Stimulated activated CD8-positive, alpha-beta memory T cell treated with anti-CD3 and anti-CD28 coated beads, Interleukin-7, amount 100 ng/mL, for 24 hours (primary cell): ENCODE measurements at places on chromosomes 3 and 15.
A peak's percentile ranks its signal among the peaks of the same experiment; 100 is the strongest.

DNA sequence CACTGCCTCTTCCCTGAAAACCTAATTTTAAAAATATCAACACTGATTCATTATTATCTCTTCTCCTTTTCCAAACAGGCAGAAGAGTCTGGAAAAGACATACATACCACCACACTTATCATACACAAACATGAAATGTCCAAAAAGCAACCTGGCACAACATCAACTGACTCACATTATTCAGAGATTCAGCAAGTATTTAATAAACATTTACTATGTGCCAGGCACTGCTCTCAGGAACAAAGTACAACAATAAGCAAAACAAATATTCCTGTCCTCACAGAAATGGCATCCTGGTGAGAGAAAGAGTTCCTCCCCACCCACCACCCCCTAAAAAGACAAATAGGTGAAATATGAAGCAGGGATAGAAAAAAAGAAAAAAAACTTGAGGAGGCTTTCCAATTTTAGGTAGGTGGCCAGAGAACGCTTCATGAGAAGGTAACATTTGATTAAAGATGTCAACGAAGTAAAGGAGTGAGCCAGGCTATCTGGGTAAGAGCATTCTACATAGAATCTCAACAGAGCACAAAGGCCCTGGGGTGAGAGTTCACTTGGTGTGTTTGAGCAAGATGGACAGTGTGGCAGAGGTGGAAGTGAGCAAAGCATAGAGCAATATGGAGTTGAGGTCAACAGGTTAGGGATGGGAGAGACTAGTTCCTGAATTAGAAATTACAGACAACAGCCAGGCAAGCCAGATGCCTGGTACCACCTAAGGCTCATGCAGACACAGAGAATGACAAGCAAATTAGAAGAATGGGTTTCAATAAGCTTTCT is 141.7 kb downstream of the OSBPL10 start:
- no peak for DNase-seq

GRCh38 chr3:145159640-145160039 is 1001.3 kb downstream of the PLOD2 start:
- no peak for DNase-seq

DNA sequence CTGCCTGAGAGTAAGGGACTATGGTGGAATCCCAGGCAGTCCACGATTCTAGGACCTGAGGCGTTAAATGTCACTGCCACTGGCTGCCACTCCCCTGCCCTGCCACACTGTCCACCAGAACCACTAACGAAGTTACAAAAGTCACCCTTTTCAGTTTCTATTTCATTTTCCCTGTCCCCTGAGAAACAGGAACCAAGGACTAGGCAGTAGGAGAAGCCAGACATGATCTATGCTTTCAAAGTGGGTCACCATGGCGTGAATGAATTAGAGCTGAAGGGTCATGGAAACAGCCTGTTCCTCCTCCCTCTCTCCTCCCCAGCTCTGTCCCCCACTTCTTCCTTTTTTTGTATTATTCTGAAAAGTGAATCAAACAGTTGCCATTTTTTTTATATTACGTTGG is 9.1 kb upstream of the ADPRH start:
- DNase-seq = no peak

DNA sequence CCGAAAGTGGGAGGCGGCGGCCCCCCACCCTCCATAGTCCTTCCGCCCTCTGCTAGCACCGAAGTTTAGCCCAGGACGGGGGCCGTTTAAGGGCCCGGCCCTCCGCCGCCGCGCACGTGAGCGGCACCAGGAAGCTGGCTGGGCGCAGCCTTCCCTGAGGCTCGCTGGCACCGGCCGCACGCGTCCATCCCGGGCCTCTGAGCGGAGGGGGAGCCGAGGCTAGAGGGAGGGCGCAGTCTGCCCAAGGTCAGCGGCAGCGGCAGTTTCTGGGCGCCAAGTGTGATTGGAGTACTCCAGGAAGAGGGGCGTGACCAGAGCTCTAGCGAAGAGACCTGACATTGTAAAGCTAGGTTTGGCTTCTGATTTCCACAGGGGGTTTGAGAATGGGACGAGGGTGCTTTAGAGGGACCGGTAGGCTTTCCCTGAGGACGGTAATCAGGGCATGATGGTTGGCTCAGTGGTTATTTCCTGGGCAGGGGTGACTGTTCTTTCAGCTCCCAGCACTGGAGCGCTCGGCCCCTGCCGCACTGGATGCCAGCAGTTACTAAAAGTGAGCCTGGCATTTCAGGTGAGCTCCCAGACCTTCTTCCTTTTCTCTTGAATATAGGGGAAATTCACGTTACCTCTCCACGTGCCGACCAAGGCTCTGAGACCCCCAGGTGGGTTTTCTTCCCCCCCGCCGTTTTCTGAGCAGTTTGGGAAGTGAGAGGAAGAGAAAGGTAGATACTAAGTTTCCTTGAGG is 853 bp downstream of the TEX264 start:
- DNase-seq = peak; percentile 38

- DNase-seq = no peak
Observed at GRCh38 chr15:94053626-94054025, 177.7 kb upstream of the MCTP2 start.
